ENCODE measurements at places on chromosomes 1 and 21.

DNA sequence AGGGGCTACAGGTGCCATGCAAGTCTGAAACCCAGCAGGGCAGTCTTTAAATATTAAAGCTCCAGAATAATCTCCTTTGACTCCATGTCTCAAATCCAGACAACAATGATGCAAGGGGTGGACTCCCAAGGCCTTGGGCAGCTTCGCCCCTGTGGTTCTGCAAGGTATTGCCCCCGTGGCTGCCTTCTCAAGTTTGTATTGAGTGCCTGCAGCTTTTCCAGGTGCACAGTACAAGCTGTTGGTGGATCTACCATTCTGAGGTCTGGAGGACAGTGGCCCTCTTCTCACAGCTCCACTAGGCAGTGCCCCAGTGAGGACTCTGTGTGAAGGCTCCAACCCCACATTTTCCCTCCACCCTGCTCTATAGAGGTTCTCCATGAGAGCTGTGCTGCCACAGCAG, 3.7 kb upstream of the MROH9 start:
- no peak for DNase-seq

DNA sequence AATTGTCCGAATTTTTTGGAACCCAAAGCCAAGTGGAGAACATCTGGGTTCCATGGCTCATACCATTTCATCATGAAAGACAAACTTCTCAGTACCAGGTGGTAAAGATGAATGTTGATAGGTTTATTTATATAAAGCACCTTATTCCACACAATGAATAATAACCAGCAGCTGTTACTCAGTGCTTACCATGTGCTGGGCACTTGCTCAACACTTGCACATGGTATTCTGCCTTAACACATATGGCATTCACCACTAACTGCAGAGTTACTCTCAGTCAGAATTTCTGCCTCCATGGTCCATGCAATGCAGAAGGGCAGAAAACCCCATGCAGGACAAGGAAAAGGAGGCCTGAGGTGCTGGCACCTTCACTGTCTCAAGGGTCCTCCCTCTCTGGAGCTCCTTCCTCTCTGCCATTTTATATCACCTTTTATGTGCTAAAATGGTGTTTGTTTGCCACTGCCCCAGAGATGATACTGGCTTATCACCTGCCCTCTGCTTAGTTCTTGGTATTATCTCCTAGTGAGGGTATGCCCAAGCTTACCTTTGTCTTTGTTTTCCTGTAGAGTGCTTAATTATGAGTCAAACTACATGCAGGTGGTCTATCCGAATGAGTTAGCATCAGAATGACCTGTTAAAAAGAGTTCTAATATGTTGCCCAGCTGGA, 76.7 kb upstream of the ZNF326 start:
- no peak for DNase-seq

- no peak for DNase-seq
Observed at GRCh38 chr1:117076648-117077047, 16.5 kb downstream of the TTF2 start.

DNA sequence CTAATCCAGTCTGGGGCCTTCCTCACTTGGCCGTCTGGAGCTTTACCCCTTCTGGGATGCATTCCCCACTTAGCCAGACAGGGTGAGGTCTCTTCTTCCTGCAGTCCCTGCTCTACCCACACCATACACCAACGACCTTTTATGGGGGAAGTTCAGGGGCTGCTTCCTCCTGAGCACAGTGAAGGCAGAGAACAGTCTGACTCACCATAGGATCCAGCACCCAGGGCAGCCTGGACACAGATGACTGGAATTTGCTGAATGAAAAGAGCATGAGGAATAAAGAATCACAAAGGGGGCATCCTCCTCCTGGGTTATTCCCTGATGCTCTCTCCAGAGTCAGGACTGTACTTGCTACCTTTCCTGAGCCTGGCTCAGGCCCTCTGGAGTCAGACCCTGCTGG, 4.6 kb upstream of the FOXE3 start:
- no peak for DNase-seq

DNA sequence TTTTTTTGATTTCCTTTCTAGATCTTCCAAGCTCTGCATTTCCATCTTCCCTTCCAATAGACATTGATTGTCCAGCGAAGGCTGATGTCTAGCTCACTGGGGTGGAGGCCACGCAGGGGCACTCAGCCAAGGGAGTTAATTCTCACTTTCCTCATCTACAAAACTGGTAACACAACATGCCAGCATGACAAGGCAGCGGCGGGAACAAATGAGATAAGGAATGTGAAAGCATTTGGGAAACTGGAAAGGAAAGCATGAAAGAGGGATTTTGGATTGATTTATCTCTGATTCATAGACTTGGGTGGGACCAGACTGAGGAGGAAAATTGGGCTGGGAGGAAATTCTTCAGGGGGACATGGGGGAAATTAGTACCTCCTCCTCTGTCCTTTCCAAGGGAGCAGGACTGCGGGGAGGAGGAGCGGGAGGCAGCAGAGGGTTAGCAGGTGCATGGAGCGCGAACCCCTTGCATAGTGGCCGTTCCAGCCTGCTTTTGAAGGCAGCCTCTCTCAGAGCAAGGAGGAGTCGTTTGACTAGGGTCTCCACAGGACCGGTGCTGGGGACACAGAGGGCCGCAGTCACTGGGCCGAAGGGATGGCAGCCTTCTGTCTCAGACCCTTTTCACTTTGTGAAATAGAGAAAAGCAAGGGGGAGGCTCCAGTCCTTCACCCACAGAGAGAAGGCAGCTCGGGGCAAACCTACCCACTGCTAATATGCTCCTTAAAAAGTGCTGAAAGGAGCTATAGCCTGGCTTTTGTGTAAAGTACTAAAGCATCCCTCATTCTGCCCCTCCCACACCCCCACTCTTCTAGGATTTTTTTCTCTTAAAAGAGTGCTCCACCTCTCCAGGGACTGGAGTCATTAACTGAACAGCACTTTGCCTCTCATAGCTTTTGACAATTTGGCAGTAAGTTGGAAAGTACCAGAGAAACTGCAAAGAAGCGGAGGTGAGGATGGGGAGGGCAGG, 89.2 kb downstream of the PLXNA2 start:
- DNase-seq = no peak

- peak; percentile 9 for DNase-seq
Observed at GRCh38 chr21:15682186-15682895, 47.4 kb upstream of the USP25 start.

DNA sequence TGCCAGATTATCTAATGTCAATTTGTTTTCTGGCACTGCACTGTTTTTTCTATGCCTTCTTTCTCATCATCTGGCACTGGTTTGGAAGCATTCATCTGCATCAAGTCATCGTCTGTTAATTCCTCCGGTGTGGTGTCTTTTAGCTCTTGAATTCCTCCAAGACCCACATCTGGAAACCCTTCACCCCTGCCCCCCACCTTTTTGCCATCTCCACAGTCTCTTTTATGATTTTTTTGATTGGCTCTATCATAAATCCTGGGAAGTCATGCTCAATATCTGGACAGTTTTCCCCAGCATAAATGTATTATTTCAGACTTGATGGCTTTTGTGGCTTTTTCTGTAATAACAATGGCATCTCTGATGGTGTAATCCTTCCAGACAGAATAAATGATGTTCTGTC, 10.4 kb upstream of the KCNK1 start:
- DNase-seq = no peak

- no peak for DNase-seq
Observed at GRCh38 chr1:82818586-82818985, 1017.9 kb downstream of the ADGRL2 start.

DNA sequence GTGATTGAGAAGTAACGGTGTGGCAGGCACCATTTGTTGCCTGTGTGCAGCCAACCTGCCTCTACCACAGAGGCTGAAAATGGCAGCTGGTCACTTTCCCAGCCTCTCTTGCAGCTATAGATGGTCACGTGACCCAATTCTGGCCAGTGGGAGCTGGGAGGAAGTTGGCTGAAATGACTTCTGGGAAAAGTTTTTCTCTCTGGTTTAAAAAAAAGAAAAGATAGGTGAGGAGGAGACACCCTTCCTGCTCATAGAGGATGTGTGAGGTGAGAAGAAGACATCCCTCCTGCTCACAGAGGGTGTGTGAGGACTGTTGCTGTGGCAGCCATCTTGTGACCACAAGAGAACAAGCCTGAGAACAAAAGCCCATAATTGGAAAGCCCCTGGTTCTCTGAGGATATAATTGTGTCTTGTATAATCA, 122.8 kb downstream of the SYF2 start:
- peak; percentile 63 for DNase-seq

GRCh38 chr1:163071405-163072255, 2.5 kb downstream of the RGS4 start:
- DNase-seq = peak; percentile 34

DNA sequence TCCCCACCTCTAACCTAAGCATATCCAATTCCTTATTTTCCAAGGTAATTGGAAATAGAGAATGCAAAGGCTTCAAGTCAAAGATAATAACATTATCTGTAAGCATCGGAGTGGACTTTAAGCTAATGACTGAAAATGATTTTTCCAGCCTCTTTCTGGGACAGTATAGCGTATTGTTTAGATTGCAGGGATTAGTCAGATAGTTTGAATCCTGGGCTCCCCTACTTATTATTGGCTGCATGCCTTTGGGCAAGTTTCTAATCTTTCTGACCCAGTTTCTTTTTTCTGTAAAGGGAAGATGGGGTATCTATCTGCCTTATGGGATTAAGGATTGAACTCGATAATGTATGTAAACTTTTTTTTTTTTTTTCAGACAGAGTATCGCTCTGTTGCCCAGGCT, 1.5 kb upstream of the CDC20 start:
- no peak for DNase-seq

DNA sequence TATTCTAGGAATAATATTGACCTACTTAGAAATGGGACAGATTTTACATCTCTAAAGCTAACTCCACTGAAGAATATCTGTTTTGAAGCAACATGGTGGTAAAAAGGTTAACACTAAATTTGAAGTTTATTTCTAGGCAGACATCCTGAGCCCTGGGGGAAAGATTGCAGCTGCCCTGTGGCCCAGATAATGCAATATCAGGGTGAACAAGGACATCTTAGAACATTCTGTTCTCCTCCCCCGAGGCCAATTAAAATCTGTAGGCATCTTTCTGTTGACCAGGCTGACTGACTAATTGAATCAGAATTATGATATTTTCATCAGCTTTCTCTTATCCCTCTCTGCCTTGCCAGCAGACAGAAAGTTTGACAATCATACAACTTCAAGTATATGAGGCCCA, 149.8 kb upstream of the DUSP10 start:
- DNase-seq = no peak

- no peak for DNase-seq
Observed at GRCh38 chr1:29318724-29319123, 82.4 kb downstream of the PTPRU start.

DNA sequence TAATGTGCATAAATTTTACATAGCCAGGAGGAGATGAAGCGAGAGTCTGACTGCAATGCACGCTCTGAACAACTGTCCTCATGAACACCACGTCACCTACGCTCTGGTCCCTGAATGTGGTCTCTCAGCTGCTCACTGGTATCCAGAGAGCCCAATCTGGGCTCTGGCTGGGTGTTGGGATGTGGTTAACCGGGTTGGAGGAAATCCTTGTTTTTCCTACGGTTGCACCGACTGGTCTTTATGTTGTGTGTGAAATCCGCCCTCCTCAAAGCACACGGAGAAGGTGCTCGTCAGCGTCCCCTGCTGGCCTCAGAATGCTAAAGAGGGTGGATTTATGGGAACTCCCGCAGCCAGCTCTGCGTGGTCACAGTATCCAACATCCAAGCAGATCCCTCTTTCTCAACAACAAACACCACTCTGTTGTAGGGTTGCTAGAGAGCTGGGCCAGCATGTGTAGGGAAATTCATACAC, 51.8 kb upstream of the FAM89A start:
- peak; percentile 33 for DNase-seq

DNA sequence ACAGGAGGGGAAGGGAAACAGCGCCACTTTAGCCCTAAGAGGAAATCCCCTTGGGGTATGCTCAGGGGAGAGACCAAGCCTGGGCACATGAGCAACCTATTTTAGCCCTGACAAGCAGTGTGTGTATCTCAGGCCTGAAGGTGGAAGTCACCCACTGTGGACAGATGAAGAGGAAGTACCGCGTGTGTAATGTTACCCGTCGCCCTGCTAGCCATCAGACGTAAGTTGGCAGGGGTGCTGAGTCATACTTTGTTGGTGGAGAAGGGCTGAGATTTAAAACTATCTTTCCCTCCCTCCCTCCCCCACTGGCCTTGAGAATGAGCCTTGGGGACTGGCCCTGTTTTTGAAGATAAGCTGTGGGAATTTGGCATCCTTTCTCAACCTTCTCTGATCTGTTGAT, 11.2 kb downstream of the AGO1 start:
- DNase-seq = peak; percentile 15

DNA sequence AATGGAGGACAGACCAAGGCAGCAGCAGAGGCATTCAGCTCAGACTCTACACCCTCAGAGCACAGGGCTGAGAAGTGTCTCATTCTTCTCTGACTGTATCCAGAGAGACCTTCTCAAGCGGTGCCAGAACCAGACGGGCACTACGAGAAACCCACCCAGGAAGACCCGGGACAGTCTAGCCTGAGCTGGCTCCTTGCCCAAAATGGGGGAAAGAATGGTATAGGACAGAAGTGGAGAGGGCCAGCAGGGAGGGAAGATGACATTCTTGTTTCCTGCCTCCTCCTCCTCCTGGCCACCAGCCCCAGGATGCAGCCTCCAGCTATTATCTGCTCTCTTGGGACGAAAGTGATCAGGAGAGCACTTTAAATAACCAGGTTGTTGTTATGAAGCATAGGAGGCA, 22.6 kb upstream of the PRELP start:
- DNase-seq = no peak

DNA sequence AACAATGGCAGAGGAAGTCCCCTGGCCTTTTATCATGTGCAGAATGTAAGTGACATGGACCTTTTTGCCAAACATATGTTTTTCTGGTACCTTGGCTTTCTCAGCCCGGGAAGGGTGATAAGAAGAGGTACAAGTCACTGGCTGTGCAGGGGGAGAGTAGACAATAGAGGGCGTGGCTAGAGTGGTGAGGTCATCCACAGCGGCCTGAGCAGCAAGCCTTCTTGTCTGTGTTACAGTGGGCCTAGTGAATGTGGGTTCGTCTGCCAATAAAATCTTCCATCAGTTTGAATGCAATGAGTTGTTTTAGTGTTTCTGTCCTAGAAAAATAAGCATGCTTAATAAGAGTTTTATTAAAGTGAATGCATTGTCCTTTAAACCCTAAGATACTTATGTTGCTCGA, 59.0 kb upstream of the PGD start:
- no peak for DNase-seq

DNA sequence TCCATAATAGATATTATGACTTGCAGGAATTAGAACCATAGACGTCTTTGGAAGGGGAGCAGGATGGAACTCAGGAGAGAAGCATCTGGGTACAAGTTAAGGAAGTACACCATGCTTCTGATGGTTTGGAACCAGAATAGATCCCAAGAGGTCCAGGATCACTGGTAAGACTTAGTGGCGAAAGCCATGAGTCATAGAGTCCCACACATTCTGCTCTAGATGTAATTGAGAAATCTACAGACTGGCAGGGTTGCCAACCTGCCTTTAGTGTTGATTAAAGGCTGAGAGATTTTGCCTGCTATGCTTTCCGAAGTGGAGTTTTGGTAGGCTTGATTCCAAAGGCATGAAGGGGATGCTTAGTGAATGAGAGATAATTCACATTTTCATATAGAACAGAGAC, 57.1 kb upstream of the C1orf87 start:
- DNase-seq = no peak

Data from CD4-positive, alpha-beta T cell treated with Interleukin-17A for 1 hour (primary cell).